Retina (tissue), 1 donor: ENCODE measurements at places on chromosomes 12 and 14.

DNA sequence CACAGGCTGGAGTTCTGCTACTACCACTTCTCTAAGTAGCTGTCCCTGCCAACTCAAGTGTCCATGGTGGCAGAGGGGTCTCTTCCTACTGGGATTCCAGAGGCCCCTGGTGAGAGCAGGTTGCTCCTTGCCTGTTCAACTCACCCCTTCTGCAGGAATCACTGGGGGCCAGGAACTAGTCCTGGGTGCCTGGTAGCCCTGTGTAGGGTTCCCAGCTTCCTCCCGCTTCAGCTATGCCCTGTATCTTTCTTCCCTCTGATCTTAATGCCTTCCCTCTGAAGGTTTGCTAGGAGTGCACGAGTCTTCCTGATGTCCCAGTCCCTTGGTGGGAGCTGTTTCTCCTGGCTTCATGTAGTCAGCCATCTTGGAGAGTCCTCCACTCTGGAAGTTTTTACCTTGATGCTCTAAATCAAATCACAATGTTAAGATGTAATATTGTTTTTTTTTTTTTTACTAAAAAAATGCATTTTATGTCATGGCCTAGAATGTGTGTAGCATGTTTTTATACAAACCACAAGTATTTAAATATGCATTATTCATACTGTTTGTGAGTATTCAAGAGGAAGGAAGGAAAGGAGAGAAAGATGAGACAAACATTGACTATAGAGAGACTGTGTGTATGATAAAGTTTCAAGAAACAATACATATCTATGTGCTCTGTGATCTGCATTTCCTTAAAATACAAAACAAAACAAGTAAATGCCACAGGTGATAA, 54.7 kb downstream of the FRS2 start:
- DNase-seq = no peak

DNA sequence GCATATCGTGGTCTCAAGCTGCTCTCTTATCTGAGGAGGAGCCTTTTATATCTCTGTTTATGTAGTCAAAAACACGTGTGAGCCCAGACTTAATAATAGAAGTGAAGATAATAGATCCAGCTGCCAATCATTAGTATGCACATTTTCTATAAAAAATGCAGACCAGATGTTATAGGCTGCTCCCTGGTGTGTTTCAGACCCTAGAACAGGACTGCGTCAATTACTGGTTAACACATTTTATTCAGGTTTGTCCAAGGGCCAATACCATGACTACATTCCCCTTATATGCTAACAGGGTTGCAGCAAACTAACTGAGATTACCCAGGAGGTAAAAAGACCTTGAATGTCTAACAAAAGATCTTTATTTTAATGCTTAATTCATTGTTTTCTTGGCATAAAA, 98.5 kb upstream of the NEDD1 start:
- no peak for DNase-seq

DNA sequence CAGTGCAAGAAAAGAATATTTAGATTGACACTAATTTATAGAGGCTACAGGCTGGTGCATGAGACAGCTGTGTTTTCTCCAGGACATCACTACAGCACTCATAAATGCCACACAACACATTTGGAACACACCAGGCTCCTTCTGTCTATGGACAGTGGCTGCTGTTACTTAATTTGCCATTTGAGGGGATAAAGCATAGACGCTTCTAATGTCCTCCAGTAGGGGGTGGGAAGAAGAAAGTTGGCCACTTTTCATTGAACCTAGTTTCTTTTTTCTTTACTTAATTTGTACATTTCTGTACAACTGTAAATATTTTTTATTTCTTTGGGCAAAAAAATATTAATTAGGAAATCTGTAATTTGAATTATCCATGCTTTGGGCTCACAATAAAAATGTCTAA, 12.4 kb upstream of the RTN1 start:
- no peak for DNase-seq

DNA sequence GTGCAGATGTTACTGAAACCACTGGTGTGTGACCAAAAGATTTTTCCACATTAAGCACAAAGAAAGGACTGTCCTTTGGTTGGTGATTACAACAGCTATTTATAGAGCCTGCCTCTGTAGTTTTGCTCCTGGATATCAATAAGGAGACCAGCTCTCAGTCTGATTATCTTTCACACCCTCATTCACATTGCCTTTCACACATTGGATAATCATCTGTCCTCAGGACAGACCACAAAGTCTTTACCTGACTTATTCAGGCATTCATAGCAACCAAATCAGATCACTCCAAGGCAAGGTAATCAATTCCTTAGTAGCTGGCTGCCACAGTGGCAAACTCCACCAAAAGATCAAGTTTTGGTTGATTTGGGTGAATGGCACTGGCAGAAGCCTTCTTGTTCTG, 59.6 kb upstream of the CPSF6 start:
- DNase-seq = no peak

DNA sequence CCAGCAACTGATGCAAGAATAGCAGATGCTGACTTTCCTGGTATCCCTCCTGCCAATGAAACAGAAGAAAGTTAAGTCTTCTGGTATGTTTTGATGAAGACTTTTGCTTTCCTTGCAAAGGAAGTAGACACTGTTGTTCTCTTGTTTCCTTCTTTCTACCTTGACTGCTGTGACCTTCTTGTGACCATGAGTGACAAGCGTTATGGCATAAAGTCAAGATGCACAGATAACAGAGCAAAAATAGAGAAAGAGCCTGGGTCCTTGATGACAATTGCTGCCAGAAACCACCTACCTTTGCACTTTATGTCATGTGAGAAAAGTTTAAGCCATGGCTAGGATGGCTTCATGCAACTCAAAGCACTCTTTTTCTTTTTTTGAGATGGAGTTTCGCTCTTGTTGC, 49.2 kb upstream of the LTA4H start:
- DNase-seq = no peak

- DNase-seq = no peak
Measured at GRCh38 chr12:62692884-62693283, 226.3 kb downstream of the MON2 start.

GRCh38 chr12:120922279-120922678, 18.1 kb upstream of the SPPL3 start:
- no peak for DNase-seq

DNA sequence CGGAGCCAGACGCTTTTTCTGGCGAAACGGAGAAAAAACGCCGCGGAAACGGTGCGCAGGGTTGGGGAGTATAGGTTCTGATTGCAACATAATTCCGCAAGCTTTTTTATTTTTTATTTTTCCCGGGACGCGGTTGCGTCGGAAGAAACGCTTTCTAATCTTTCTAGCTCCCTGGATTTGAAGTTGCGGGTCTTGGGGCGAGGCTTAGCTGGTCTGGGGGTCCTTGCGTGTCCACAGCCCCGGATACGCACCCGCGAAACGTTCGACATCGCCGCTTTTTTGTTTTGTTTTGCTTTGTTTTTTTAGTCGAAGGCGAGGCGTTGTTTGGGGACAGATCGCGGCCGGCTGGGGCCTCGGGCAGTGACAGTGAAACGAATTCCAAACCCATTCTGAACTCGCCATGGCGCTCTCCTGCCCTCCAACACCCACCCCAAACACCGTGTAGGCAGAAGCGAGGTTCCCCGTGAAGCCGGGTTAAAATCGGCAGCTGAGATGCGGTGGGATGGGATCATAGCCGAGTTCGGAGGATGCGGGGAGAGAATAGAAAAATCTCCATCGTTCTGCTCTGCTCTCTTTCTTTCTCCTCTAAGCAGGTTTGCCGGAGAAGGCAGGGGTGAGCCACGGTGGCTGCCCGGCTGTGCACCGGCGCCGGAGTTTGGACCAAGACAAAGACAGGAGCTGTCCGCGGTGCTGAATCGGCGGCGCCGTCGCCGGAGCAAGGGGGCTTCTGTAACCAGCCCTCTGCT, 8.1 kb upstream of the LHX5 start:
- peak; percentile 90 for DNase-seq

DNA sequence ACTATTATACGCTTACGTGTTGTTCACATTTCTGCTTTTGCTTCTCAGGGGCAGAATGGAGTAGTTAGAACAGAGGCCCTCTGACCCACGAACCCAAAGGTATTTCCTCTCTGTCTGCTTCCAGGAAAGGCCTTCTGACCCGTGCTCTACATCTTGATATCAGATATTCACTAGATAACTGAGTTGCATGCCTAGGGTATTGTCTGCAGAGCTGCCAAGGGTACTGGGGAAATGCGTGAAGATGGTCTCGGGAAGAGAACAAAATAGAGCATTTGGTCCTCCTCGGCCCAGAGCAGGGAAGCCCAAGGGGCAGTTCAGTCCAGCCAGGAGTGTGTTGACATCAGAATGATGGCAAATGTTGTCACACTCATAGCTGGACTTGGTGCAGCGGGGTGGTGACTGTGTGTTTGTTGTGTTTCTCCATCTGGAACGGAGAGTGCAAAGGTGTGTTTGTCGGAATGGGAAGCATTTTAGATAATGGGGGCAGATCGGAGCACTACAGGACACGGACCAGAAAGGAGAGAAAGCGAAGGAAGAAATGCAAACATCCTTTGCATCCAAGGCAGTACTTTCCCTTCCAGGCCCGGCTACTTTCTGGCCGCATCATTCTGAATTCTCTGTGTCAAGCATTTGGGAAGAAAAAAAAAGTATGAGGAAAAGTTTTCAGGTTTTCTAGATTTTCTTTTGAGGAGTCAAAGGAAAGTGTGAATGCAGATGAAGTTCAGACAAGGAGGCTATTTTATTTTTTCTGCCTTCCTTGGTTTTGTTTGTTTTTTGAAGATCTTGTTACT, 8.1 kb downstream of the GLT1D1 start:
- DNase-seq = no peak

DNA sequence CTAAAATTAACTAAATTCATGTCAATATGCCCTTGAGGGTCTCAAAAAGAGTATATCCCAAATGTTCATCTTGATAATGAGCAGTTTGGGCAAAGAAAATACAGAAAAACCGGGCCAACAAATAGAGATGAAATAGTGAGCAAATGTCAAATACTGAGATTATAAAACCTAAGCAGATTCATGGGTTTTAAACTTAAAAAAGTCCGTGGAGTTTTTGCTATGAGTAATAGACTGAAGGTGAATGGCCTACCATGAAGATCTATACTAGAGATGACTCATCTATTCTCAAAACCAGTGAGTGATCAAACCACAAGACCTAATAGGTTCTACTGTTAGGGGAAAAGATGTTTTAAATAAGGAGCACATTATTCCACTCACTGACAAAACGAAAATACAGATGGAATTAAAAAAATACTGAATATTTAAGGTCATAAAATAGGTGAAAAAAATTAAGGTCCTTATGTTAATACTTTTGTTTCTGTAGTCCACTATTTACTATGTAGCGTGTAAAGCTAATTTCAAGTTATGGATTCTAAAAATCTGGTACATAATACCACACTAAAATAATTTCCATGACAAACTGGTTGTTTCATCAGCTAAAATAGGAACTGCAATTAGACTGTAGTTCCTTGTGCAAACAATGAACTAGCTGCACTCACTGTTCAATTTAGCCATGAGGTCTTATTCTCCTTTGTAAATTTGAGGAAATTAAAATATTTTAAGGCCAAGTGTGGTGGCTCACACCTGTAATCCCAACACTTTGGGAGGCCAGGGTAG, 5.0 kb downstream of the HNRNPC start:
- DNase-seq = no peak

DNA sequence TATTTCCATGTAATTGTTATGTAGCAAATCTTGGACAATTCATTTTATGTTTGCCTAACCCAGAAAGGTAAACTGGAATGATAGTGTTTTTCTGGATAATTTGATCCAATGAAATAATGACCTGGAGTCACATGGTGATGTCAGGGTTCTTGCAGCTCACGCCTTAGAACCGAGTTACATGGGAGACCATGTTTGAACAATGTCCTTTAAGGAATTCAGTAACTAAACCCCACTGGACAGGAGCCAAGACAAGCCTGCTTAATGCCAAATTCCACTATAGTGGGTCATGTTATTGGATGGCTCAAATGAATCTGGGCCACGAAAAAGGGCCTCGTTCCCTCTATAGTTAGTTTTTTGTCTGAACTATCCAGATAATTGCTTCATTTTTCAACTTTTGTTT, 255.8 kb upstream of the HMGA2 start:
- DNase-seq = no peak

- DNase-seq = no peak
Measured at GRCh38 chr12:99170461-99170860, 477.1 kb upstream of the GARIN6 start.

GRCh38 chr14:23377573-23378563, 1.0 kb downstream of the CMTM5 start:
- DNase-seq = no peak

GRCh38 chr12:28026701-28027100, 54.2 kb upstream of the PTHLH start:
- no peak for DNase-seq

DNA sequence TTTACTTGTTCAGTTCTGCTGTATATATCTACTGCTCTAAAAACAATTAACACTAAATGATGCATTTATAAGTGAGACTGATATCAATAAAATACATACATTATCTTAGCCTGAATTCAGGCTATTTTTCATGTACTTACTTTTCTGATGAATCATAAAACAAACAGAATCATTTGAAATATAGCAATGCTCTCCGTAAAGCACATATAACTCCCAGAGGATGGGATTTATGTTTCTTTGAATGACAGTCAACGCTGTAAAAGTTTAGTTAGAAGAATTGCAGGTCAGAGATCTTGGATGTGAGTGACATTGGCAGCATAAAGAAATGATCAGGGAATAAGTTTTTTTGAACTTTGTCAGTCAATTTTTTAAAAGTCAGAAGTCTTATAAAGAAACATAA, 740.2 kb upstream of the NOVA1 start:
- no peak for DNase-seq

DNA sequence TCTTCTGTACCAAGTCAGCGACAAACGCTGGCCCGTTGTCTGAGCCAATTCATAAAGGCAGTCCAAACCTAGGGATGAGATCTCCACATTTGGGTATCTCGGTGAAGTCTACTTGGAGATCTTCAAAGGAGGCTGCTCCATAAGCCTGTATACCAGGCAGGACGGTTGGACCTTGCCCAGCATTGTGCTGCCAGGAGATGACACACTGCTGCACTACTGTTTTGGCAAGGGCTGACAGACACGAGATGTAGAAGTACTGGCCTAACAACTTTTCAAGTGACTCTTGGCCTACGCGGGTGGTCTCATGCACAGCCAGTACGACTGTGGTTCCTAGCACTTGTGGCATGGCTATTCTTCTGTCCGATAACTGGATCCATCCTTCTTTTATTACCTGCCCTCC, 135.3 kb downstream of the SLC38A6 start:
- no peak for DNase-seq

- no peak for DNase-seq
Measured at GRCh38 chr12:65854629-65855028, 30.3 kb downstream of the HMGA2 start.

- peak; percentile 96 for DNase-seq
Measured at GRCh38 chr12:48183091-48183875, at the start of gene CCDC184. Gene CCDC184, plus strand, starts transcription at chr12:48183644. Its CDS starts 479 bp downstream, at chr12:48184123.
